ENCODE measurements at places on chromosomes 5 and 9.
A peak's percentile ranks its signal among the peaks of the same experiment; 100 is the strongest.

DNA sequence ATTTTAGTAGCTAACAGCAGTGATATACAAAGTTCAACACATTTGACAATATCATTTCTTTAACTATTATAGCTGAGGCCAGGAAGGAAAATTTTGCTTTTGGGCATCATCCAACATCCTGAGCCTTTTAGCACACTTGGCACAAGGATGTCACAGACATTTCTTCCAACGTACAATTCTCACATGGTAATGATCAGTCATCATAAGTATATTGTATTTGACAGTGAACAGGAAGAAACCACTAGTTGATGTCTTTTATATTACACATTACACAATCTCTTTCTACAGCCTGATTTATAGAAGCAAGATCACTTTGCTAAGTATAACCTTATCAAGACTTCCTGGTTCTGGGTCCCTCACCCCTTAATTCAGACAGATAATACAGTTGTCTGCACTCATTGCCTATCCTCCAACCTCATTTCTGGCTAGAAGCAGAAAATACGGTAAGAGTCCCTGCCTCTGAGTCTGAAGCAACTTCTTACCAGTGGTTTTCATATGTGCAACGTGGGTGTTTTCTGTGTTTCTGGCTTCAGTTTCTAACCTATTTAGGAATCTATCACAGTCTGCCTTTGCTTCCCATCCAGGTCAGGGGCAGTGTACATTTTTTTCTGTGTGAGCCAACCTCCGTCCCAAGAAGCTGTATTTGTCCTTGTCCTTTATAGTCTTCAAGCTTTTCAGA is 167.8 kb downstream of the PAM start:
- DNase-seq: peak; percentile 53

GRCh38 chr5:113578091-113578490 is 64.6 kb downstream of the YTHDC2 start:
- DNase-seq: no peak

GRCh38 chr5:98402130-98402529 is 371.3 kb upstream of the RGMB start:
- DNase-seq: no peak

- no peak for DNase-seq
Measured at GRCh38 chr5:61595426-61595825, 263.4 kb downstream of the ZSWIM6 start.

- no peak for DNase-seq
Measured at GRCh38 chr5:2890011-2890410, 138.5 kb upstream of the IRX2 start.

- DNase-seq: no peak
Measured at GRCh38 chr5:36664766-36665165, 58.4 kb downstream of the SLC1A3 start.

DNA sequence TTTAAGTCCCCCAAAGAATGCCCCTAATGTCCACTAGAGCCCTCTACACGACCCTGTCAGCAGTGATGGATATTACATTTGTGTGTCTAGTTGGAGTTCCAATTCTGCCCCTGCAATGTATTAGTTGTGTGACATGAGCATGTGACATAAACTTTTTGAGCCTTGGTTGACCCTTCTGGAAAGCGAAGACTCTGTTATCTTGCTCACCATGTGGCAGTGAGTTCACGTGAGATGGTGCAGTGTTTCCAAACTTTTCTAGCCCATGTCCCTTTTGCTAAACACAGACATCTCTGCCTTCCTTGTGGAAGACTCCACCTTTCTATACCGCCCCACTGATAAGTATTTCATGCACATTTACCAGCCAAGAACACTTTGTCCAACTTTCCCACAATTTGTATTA is 87.0 kb upstream of the BOD1 start:
- no peak for DNase-seq

- DNase-seq: peak; percentile 53
Measured at GRCh38 chr9:86965636-86966395, 18.5 kb upstream of the GAS1 start.

- DNase-seq: no peak
Measured at GRCh38 chr5:168802337-168802736, 223.2 kb upstream of the PANK3 start.

DNA sequence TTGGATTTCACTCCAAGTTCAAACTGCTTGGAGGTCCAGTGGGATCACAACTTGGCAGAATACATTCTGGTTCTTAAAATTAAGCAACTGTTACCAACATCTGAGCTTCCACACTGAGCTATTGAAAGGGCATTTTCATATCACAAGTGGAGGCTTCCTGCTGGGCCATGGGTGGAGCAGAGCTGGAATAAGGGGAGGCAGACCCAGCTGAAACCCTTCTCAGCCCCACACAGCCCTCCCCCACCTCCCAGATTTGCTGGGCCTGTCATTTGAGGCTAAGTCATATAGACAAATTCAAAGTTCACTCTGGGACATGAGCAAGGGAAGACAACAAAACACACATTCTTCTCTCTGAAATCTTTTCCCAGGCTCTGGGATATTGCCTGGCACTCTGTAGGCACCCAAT is 79.9 kb downstream of the ACTL7B start:
- no peak for DNase-seq

GRCh38 chr9:106286249-106286648 is 576.7 kb upstream of the ZNF462 start:
- peak; percentile 52 for DNase-seq

- DNase-seq: no peak
Measured at GRCh38 chr5:82584631-82585030, 306.5 kb upstream of the RPS23 start.

- no peak for DNase-seq
Measured at GRCh38 chr5:55800924-55801323, 50.2 kb upstream of the IL31RA start.

DNA sequence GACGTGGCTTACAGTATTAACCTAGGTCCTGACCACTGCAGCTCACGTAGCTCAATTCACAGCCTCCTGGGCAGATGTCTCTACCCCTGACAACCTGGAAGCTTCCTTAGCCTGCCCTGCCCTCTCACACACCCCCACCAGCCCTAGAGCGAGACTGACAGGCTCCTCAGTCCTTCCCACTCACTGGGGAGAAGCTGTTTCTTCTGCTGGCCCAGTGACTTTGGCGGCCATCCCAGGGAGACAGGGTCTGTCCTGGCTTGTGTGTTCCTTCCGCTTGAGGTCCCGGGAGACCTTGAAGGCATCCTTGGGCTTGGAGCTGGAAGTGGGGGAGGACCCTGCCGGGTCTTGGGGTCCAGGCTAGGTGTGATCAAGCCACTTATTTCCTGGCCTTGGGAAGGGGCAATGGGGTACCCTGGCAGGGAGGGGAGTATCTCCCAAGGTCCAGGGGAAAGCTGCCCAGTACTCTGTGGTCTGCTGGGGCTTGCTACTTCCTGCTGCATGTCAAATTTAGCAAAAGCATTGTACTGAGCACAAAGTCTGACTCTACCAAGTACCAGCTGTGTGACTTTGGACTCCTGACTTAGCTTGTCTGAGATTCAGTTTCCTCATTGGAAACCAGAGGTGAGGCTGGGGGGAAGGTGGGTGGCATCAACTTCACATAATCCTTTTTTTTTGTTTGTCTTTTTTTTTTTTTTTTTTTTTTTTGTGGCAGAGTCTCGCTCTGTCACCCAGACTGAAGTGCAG is 1.9 kb downstream of the MIGA2 start:
- DNase-seq: no peak

GRCh38 chr5:83512061-83512745 is 40.7 kb downstream of the VCAN start:
- DNase-seq: peak; percentile 71

GRCh38 chr9:122827761-122828093 is 661 bp downstream of the PDCL start:
- DNase-seq: peak; percentile 42

GRCh38 chr5:173624282-173624681 is 7.8 kb upstream of the BOD1 start:
- no peak for DNase-seq

DNA sequence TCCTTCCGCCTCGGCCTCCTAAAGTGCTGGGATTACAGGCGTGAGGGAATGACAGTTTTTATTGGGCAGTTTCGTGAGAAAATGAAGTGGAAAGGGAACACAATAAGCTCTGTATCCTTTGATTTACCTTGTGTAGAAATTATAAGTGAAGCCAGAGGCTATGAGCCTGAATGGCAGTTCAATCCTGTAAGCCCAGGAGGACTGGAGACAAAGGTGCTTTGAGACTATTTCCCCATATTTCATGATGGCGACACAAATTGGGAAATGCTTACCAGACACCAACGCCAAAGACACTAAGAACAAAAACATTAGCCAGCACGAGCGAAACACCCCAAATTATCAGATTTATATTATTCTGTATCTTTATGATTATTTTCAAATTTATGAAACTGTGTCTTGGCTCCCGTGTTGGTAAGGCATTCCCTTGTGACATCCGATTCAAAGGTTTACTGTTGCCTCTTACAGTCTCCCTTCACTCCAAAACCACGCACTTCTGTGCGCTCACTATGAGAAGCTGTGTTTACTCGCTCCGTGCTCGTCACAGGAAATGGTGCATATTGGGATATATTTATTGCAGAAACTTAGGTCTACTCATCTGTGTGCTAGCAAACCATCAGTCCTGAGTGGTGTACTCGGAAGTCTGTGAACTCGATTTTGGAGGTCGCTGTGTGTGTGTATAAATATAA is 73.9 kb downstream of the SH3PXD2B start:
- DNase-seq: no peak

GRCh38 chr5:132225165-132226032 is 2.3 kb downstream of the P4HA2 start:
- DNase-seq: peak; percentile 90

DNA sequence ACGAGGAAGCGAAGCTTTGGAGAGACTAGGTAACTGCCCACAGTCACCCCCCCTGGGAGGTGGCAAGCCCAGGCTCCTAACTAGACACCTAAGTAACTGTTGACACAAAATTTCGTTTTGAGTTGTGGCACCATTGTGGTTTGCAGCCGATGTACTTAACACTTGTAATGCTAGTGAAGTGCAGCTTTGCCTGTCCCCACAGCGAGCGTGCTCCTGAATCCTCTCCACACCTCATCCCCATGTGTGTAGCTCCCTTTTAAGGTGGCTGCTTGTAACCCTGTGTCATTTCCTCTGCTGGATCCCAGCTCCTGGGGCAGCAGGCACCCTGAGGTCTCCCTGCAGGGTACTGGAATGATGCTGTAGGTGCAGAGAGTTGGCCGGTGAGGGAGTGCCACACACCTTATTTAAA is 114.9 kb downstream of the TRIO start:
- no peak for DNase-seq

Data from fibroblast of skin of right biceps (primary cell).